Stimulated activated naive CD8-positive, alpha-beta T cell treated with anti-CD3 and anti-CD28 coated beads, Interleukin-15, Interleukin-2, amounts not matched to agents 100 U/mL and 50 U/mL, for 24 hours (primary cell): ENCODE measurements at places on chromosomes 5 and 9.

DNA sequence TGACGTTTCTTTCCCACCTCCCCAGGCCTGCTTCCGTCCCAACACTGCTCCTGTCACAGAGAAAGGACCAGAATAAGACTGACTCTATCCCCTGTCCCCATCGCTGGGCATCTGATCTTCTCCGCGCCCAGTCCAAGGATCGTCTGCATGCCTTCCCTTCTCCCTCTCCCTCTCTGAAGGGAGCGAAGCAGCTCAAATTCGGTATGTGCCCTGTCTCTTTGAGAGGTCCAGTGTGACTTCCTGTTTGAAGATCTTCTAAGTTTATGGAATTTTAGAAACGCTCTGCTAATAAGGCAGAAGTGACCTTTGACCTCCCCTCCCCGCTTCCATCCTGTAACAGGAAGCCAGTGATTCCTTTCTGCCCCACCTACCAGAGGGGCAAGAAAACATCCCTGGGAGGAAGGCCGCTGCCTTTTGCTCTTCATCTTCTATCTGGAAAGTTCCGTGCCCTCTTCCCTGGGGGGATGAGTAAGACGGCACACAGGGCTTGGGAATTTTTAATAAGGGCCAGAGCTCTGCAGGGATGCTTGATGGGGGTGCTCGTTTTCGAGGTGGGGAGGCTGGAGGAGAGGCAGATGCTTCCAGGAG is 40.7 kb upstream of the RNU6ATAC start:
- no peak for DNase-seq

DNA sequence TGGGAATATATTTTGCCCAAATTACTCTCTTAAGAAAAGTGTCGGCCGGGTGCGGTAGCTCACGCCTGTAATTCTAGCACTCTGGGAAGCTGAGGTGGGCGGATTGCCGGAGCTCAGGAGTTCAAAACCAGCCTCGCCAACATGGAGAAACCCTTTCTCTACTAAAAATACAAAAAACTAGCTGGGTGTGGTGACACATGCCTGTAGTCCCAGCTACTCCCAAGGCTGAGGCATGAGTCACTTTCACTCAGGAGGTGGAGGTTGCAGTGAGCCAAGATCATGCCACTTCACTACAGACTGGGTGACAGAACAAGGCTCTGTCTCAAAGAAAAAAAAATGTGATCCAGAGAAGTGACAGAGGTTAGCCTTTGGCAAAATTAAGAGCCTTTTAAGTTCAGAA is 26.4 kb upstream of the TMEM171 start:
- DNase-seq, result no peak

DNA sequence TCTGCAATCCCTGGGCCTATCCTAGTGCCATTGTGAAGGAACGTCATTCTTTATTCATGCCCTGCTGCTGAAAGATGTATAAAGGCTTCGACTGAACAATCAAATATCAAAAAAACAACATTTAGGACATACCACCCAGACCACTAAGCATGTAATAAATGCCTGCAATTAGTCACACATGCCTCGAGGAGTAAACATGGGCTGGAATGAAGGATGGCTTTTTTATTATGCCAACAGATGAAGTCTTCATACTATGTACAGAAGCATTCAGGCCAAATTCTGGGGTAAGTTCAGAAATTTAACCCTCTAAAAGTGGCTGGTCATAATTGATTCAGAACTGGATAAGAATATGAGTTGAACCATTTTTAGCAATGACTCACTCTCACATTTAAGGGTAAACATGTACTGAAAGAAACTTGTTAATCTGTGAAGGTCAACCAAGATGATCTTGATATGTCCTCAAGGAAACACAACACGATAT is 38.1 kb downstream of the FAM240B start:
- DNase-seq, result no peak

- DNase-seq, result no peak
These were observed 237.1 kb downstream of the DMRTA1 start for GRCh38 chr9:22683700-22684075.

GRCh38 chr9:69188975-69189374 is 14.9 kb downstream of the TJP2 start:
- DNase-seq, result no peak

DNA sequence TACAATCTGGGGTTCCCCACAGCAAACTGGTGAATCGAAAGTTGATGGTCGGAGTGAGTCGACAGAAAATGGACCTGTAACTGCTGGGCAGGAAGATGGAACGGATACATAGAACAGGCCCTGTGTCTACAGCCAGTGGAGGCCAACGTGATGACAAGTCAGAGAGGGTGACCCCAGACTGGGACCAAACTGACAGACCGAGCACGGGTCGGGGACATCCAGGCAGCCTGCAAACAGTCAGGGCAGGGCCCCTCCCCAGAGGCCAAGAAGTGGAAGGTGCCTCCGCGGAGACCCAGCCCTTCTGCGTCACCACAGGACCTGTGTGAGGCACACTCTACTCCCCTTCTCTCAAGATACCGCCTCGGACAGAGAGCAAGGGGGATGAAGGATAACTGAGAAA is 25.1 kb upstream of the FANCC start:
- DNase-seq, result no peak

- DNase-seq, result peak; percentile 59
These were observed at the start of gene CDKN2A for GRCh38 chr9:21993893-21994555. Gene CDKN2A, minus strand, starts transcription at chr9:21994392.

- DNase-seq, result no peak
These were observed 176.1 kb upstream of the RASEF start for GRCh38 chr9:83238871-83239640.

- DNase-seq, result no peak
These were observed 123.8 kb downstream of the FAM170A start for GRCh38 chr5:119752921-119753886.

DNA sequence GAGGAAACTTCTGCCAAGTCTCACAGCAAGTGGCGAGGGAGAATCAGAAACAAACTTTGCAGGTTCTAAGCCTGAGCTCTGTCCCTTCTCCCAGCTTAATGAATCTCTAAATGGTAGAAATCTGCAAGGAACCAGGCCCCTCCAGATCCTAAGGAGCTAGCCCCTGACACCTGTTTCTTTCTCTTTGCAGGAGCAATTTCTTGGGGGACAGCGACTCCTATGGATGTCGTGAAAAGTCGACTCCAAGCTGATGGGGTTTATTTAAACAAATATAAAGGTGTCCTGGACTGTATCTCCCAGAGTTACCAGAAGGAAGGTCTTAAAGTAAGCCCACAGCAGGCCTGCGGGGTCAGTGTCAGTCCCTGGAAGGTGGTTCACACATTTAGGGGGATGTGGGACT is 21.8 kb downstream of the IL9 start:
- no peak for DNase-seq

- DNase-seq, result no peak
These were observed 10.3 kb downstream of the CDC37L1 start for GRCh38 chr9:4689687-4690104.

GRCh38 chr5:100472091-100472490 is 63.1 kb upstream of the FAM174A start:
- DNase-seq, result no peak

- DNase-seq, result no peak
These were observed 14.6 kb downstream of the MAP1B start for GRCh38 chr5:72121780-72122445.

GRCh38 chr9:108474356-108474755 is 381.4 kb downstream of the ACTL7B start:
- DNase-seq, result no peak

DNA sequence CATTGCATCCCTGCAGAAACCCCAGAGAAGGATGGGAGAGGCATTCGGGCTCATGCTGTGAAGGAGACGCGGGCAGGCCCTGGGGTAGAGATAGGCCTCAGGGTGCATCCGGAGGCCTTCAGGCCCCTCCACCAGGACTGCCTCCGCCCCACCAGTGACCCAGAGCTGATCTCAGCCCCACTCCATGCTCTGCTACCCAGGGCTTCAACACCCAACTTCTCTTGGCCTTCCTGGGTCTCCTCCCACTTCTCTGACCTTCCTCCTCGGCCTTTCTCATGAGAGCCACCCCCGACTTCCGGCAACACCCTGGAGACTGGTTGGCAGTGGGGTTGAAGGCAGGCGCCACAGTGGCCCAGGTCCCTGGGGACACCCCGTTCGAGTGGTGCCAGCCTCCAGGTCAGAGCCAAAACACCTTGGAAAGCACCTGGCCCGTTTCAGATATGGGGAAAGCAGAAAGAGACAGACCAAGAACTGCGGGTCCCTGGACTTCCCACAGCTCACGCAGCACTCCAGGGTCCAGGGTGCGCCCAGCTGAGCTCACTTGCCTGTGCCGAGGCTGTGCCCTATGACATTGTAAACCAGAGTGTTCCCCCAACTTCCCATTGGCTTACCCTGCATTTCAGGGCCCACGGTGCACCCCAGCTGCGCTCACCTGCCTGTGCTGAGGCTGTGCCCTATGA is 65.1 kb upstream of the OLFM1 start:
- DNase-seq, result no peak

- no peak for DNase-seq
These were observed 24.6 kb downstream of the HSDL2 start for GRCh38 chr9:112404508-112404932.

DNA sequence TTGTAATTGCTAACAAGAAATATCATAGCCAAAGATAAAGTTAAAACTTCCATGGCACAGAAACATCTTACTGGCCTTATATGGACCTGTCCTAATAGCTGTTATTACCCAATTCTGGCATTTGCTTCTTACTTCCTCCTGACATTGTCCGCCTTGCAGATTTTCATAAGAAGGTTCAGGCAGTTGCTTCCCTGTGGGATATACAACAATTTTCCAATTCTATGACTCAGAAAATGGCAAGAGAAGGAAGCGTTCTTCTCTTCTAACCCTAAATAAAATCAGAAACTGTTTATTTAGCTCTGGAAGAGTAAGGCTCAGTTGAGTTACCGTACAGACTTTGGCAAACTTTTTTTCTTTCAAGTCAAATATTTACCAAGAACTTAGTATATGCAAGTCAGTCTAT is 1.7 kb downstream of the PRKAA1 start:
- no peak for DNase-seq

DNA sequence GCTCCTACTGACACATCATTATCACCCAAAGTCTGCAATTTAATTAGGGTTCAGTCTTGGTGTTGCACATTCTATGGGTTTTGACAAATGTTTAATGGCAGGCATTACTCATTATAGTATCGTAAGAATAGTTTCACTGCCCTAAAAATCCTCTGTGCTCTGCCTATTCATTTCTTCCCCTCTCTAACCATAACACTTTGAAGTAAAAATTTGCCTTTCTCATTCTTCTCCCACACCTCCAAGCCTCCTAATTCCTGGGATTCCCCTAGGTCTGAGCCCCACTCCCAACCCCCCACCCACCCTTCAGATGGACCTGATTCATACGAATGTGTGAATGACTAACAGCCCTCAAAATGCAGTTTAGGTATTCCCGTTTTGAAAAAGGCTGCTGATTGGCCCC is 18.4 kb downstream of the ENC1 start:
- no peak for DNase-seq

DNA sequence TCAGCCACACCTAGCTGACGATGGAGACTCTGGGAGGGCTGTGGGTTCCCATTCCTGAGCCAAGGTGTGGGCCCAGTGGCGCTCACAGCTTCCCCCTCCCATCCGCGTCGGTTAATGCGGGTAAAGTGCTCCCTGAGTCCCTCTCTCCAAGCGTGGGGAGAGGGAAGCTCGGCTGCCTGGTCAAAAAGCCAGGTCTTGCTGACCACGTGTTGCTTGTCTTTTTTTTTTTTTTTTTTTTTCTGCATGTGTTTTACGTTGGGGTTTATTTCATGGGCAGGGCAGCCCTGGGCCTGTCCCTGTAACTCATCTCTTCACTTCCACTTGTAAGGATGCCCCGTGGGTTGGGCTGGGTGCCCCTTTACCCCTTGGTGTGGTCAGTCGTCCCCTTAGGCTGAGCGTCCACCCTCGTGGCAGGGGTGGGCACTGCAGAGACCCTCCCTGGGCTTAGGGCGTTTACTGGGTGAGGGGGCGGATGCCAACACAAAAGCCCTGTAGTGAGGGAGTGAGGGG is 11.9 kb downstream of the NKD2 start:
- DNase-seq, result no peak

- no peak for DNase-seq
These were observed 20.3 kb upstream of the TOR2A start for GRCh38 chr9:127755061-127756060.

- DNase-seq, result no peak
These were observed 273.1 kb downstream of the NSG2 start for GRCh38 chr5:174318578-174318977.

GRCh38 chr9:34179213-34180136 is 632 bp downstream of the UBAP1 start:
- DNase-seq, result no peak

GRCh38 chr5:35409361-35409760 is 179.1 kb upstream of the PRLR start:
- DNase-seq, result no peak

DNA sequence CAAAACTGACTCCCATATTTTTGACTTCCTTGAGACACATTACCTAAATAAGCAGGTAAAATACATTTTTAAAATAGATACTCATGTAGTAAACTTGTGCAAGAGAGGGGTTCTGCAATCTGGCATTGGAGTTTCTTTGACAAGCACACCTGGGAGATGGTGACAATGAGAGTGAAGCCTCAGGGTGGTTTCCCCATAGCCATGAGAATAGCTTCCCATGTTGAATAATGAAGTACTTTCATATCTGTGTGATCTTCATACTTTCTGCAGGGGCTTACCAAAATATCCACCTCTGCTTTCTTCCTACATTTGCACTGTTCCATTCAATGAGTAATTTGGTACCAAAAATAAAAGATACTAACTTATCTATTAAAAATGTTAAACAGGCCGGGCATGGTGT is 44.7 kb upstream of the VCAN start:
- DNase-seq, result no peak

GRCh38 chr5:159258361-159258760 is 4.7 kb upstream of the UBLCP1 start:
- DNase-seq, result no peak

- DNase-seq, result no peak
These were observed 1.9 kb upstream of the ARSI start for GRCh38 chr5:150304481-150305081.

DNA sequence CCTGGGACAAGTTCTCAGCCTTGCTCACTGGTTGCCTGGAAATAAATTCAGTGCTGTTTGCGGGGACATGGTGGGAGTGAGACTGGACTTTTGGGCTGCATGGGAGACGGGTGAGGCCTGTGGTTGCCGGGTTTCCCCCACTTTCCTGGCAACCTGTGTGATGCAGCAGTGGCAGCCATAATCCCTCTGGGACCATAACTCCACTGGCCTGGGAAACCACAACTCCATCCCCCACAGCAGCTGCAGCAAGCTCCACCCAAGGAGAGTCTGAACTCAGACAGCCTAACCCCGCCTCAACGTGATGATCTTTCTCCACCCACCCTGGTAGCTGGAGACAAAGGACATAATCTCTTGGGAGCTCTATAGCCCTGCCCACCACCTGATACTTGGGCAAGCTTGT is 349.9 kb downstream of the PIK3R1 start:
- peak; percentile 6 for DNase-seq

GRCh38 chr9:106023455-106023854 is 329.1 kb downstream of the TMEM38B start:
- DNase-seq, result no peak

DNA sequence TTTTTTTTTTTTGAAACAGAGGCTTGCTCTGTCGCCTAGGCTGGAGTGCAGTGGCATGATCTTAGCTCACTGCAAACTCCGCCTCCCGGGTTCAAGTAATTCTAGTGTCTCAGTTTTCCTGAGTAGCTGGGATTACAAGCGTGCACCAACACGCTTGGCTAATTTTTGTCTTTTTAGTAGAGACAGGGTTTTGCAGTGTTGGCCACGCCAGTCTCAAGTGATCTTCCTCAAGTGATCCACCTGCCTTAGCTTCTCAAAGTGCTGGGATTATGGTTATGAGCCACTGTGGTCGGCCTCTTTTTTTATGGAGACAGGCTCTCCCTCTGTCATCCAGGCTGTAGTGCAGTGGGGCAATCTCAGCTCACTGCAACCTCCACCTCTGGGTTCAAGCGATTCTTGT is 82.9 kb downstream of the RAB24 start:
- DNase-seq, result no peak

GRCh38 chr9:83012922-83013838 is 49.8 kb downstream of the RASEF start:
- no peak for DNase-seq
